Ascending aorta (tissue), 2 donors: ENCODE measurements at places on chromosomes 6 and 20.

DNA sequence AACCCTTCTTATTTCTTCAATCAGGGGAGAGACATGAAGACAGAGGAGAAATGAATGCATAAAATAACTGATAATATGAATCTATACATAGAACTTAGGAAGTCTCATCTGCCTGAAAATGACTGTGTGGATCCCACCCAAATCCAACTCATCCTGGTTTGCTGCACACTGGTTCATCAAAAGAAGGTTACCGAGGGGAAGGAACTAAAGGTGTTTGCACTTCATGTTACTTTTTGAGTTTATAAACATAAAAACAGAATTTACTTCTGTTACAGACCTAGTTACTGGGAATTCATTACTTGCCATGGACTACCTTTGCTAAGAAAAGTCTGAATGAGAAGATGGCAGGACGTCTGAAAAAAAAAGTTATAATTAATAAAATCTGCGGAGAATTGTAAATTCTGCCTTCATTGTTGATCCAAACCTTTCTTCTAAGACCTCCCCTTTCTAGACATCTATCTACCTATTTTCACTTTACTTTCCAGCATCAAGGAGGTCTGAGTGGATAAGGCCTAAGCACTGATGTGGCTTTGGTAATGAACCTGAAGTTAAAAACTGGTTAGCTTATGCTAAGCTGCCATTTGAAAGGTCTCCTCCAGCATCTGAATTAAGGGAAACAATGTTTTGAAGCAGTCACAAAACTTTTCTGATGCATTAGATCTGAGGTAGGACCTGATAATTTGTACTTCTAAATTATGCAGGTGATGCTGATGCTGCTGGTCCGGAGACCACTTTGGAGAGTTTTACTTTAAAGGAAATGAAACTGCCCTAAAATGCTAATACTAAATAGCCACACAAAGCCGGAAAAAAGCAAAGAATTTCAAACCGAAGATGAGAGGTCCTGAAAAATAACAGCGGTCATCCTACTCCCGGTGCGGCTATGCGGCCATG lies 84.0 kb downstream of the HFE start:
- no peak for DNase-seq

GRCh38 chr20:48826883-48827771 lies 672 bp downstream of the PREX1 start:
- DNase-seq = no peak

DNA sequence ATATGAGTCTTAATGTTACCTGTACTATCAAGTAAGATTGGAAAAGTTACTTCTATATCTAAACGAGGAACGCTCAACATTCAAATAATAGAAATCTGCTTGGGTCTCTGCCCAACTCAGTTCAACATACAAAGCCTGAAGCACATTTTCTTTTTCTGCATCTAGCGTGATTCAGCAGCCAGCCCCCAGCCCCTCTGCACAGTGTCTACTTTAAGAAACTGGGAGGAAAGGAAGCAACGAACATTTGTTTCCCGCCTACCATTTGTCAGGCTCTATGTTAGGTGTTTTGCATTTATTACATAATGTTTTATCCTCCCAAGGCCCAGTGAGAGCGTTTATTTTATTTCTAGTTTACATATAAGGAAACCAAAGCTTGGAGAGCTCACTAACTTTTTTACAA lies 17.3 kb downstream of the PHACTR1 start:
- DNase-seq = no peak

DNA sequence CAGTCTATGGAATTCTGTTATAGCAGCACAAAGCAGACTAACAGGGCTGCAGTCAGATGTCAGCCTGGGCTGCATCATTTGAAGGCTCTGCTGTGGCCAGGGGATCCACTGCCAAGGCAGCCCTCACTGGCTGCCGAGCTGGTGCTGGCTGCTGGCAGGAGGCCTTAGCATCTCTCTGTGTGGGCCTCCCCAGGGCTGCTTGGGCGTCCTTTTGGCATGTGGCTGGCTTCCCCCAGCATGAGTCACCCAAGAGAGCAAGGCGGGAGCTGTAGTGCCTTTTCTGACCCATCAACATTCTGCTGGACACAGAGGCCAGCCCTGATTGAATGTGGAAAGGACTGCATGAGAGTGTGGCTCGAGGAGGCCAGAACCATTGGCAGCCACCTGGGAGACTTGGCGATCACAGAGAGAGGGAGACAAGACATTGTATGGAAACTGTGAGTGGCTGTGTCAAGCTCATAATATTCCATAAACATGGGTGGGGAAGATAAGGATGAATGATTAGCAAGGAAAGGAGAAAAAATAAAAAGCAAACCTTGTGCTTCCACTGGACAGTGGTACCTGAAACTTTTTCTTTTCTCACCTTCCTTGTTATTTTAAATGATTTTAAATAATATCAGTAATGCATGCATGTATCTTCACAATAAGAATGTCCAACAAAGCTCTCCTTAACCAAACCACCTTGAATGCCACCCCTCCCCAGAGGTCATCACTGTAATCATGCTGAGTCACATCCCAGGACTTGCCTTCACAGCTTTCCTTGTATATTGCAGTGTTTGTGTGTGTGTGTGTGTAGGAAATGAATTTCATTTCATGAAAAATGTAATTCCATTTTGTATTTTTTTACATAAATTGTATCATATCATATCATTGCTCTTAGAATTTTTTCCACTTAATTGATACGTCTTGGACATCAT lies 55.0 kb upstream of the VSX1 start:
- peak; percentile 40 for DNase-seq

DNA sequence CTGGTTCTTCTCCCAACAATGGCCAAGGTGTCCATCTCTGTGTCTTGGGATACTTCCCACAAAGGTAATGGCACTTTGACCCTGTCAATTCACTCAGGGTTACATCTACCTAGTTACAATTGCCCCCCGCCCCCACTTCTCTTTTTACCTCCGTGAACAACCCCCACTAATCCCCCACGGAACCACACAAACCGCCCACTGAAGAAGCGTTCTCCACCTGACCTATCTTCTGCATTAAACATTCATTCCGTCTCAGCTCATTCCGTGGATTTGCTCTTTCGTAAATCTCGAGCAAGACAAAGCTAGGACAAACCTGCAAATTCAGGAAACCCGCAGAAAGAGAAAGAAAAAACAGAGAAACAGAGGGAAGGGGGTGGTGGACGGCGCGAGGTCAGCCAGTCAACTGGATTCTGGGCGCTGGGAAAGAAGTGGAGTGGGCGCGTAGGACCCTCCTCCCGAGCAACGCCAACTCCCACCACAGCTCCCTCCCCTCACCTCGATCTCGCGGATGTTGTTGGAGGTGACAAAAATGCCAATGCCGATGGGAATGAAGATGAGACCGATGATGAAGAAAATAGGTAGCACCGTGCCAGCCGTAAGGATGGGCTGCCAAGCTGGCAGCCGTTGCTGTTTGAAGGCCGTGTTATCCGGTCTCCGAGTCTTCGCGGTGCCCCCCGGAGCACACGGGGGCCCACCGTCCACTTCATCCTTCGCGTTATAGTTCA lies 523 bp downstream of the TMEM30A start:
- DNase-seq = no peak

DNA sequence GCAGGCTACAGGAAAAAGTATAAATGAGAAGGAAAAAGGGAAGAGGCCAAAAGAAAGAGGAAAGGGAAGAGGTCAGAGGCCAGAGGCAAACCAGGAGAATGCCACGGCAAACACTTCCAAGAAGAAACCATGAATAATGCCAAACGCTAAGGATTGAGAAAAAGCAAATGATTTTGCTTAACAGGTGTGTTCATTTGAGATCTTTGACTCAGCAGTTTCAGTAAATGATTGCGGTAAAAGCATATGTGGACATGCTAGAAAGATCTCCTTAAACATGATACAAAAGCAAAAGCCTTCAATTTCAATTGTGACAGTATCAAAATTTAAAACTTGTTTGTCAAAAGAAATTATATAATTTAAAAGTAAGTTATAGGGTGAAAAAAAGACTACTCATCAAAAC lies 70.6 kb downstream of the UBE3D start:
- no peak for DNase-seq

DNA sequence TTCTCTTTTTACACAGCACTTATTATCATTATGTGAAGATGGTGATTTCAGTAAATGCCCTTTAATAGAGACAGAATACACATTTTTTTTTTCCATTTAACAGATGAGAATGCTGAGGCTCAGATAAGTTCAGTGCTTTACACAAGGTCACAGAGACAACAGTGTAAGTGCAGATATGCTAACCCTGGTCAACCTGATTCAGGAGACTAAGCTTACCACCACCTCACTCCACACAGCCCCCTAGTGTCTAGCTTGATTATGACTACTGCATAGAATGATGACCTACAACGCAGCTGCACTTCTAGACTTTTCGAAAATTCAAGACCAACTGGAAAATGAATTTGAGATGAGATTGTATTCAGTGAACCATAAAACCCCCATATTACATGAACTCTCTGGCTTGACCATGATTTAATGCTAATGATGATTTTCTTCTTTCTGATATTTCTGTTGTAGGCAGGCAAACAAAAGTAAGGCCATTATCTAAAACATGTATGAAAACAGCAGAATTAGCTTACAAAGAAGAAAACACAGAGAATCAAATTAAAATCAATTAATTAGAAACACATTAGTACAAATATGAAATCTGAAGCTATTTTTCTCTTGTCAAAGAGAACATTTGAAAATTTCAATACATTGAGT lies 212.1 kb upstream of the PHACTR1 start:
- no peak for DNase-seq

- DNase-seq = no peak
These were observed 1.8 kb downstream of the REV3L start for GRCh38 chr6:111480988-111481822.

DNA sequence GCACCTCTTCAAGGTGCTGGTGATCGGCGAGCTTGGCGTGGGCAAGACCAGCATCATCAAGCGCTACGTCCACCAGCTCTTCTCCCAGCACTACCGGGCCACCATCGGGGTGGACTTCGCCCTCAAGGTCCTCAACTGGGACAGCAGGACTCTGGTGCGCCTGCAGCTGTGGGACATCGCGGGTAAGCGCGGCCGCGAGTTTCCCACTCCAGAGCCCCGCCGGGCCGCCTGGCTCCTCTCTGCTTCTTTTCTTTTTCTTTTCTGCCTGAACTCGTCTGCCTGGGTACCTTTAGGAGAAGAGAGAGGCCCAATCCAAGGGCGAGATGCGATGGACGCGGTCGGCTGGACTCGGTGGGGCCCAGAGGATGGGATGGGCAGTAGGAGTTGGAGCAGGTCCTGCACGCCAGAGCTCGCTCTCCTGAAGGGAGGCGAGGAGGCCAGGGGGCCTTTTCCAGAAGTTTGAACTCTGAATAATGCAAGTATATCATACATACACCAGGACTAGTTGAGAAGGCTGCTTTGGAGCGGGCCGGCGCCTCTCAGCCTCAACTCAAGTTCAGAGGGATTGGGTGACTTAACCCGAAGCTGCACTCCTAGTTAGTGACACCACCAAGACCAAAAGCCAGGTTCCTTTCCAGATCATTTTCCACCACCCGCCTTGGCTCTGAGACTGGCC lies 445 bp downstream of the RAB32 start:
- DNase-seq = peak; percentile 12

GRCh38 chr6:150263765-150264404 lies 104.9 kb upstream of the IYD start:
- DNase-seq = no peak

DNA sequence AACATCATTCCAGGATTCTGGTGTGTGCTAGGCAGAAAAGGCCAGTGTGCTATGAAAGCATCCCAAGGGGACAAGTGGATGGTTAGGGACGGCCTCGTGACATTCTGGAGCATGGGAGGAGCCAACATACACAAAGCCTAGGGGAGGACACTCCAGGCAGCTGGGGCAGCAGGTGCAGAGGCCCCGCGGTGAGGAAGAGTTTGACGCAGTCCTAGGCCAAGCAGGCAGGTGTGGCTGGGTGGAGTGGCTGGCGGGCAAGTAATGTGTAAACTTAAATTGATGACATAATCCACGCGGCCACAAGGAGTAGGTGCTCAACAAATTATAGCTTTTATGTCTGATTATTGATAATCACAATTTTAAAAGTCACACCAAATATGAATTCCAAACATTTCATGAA lies 93.6 kb downstream of the TMEM242 start:
- no peak for DNase-seq

DNA sequence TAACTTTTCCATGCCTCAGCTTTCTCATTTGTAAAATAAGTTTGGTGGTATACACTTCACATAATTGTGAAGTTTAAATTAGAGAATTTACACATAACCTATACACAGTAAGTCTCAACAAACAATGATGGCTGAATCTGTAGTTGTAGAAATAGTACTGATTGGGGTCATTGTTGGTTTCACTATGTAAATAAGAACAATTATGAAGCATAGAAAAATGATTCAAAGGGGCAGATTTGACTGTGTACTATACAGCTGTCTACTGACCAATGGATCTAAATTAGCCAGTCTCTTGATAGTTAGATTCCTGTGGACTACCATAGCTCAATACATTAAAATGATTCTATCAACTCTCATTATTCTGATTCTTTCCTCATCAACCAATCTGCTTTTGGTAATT lies 181.1 kb upstream of the STXBP5 start:
- DNase-seq = no peak

DNA sequence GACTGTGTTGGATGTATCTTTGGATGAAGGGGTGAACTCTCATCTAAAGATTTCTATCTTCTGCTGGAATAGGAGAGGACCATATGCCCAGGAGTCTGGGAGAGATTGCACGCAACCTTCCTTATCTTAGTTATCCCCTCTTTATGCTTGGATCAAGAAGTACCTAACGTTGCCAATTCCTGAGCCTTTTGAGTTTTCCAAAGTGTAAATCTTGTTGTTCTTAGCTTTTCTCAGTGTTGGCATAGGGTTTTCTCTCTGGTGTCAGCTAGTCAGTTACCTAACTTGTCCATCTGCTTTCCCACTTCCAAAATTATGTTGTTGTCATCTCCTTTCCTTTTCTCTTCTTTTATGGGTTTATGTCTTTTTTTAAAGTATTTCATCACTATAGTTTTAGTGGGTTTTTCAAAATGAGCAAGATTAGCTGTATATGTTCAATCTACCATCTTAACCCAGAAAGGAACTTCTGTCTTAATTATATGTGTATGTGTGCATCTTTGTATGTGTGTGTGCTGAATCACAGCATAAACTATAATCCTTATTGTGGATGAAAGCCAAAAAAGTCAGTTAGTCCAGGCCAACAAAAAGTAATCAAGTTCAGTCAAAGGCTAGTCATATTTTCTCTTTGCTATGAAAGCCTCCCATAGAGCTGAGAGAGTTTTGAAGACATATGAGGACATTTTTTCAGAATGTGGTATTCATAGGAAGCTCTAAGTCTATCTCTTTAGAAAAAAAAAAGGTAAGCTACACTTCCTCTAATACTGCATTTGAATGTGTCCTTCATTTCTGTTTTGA lies 72.1 kb downstream of the KHDC1L start:
- no peak for DNase-seq

- DNase-seq = no peak
These were observed 181.4 kb upstream of the ID4 start for GRCh38 chr6:19655744-19656143.
